ENCODE measurements at places on chromosomes 4 and X. TPM values are rescaled to one million over a fixed set of nuclear protein-coding genes. Genes with fewer than 3 reads are reported as not detected.

DNA sequence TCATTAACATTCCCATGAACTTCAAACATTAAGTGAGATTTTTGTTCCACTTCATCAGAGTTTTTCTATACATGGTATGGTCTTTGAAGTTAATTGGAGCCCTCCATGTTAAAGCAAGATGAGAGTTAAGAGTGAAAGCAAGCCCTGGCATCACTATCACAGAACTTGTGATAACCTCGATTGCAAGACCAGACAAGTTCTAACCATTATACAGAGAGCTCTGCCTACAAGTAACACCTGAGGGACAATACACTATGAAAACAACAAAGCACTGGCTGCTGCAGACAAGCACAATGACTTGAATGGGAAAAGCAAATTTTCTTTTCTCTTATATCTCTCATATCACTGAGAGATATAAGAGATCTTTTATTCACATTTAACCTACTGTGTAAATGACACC lies 126.6 kb upstream of the GYPA start:
- H3K27ac ChIP-seq = no peak overlapping the region
- no peak overlapping the region for H3K4me3 ChIP-seq
- H3K36me3 ChIP-seq = no peaks in the 10 kb centered on the region
- H3K27me3 ChIP-seq = no peaks in the 10 kb centered on the region
- H3K4me1 ChIP-seq = peaks cover 16% of the 10 kb centered on the region

Gene UBL4A
- total RNA-seq = 29.2 TPM

DNA sequence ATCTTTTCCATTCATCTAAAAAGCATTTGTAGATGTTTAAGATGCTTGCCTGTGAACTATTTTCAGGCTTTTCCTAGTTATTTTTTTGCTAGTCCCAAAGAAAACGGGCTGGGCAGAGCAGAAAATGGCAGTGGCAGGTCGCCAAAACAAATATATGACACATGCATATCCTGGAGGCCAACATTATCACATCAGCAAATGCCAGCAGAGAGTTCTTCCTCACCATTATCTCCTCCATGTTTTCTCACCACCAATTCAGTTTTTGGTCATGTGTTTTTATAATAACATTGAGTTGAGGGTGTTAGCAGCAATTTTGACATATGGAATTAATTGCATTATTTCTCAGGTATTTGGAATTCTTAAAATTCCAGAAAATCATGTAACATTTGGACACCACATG lies 97.9 kb upstream of the EOLA2 start:
- DNase-seq = no peak
- no peak overlapping the region for H3K4me3 ChIP-seq
- H3K36me3 ChIP-seq = no peaks in the 10 kb centered on the region
- no peaks in the 10 kb centered on the region for H3K4me1 ChIP-seq
- H3K27me3 ChIP-seq = no peaks in the 10 kb centered on the region

DNA sequence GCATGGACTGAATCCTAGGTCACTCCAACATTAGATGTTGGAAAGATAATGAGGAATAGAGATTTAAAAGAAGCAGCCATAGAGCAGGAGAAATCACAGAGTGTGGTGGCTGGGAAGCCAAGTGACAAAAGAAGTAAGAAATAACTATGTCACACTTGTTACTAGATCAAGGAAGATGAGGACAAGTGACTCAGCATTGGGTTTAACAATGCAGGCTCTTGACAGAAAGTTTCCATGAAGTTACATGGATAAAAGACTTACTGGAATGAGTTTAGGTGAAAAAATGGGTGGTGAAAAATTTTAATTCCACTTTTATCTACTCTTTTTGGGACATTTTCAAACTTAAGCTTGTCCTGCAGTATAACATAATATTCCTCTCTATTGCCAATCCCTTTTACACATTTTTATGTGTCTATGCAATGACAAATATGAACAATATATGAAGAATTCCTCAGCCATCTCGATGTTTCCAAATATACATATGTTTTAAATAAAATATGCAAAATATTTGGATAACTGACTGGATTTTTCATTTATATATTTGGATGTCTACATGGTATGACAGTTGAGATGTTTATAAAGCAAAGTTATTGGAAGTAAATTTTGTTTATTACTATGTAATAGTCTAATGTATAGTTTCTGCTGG lies 462.6 kb downstream of the IL15 start:
- H3K4me1 ChIP-seq = peaks cover 16% of the 10 kb centered on the region
- H3K4me3 ChIP-seq = no peak overlapping the region
- H3K27me3 ChIP-seq = no peaks in the 10 kb centered on the region
- no peak for DNase-seq
- H3K36me3 ChIP-seq = peaks cover 23% of the 10 kb centered on the region
- H3K27ac ChIP-seq = no peak overlapping the region

DNA sequence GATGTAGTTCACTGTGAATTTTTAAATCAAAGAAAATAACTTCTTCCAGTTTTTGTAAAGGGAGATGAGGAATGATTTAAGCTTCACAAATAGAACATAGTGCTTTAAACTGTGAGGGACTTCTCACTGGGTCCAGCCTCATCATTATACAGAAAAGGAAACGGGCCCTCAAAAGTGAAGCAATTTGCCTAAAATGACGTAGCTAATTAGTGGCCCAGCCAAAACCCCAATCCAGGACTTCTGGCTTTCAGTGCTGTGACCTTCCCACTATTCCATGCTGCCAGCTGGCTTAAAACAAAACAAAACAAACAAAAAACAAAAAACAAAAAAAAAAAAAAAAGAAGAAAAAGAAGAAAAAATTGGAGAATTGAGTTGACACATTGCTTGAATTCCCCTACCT lies 45.0 kb upstream of the STOX2 start:
- DNase-seq = no peak
- H3K4me3 ChIP-seq = no peak overlapping the region
- H3K4me1 ChIP-seq = peaks cover 43% of the 10 kb centered on the region

DNA sequence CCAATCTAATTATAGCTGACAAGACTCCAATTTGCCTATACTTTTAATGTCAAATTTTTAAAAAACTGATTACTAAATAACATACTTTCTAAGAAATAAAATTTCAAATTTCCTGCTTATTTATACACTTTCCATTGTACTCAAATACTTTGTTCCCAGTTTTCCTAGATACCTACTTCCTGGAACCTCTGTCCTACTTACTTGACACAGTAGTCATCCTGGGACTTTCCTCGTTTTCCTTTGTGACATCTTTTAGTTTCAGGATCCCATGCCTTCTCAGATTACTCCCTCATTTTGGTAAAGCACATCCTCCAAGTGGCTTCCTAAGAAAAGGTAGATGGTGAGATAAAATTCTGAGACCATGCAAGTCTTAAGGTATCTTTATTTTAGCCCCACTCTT lies 13.3 kb upstream of the FAM184B start:
- DNase-seq = no peak
- peaks cover 20% of the 10 kb centered on the region for H3K36me3 ChIP-seq
- H3K4me1 ChIP-seq = no peaks in the 10 kb centered on the region
- H3K27me3 ChIP-seq = no peaks in the 10 kb centered on the region
- no peak overlapping the region for H3K27ac ChIP-seq

DNA sequence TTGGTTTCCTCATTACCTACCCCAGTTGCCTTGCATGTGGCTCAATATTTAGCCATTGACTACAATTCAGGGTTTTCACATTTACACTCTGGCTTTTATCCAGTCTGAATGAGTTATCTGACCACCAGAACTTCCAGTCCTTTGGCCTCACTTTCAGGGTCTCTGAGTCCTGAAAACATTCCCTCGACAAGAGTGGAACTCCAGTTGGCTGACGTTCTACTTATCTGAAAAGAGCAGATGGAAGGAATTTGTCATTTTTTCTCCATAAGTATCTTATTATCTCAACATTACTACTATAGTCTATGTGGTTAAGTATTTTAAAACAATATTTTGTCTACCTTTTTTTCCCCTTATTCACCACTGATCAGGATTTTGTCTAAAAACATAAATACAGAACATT lies 5.2 kb upstream of the CASP6 start:
- no peaks in the 10 kb centered on the region for H3K27me3 ChIP-seq
- H3K4me3 ChIP-seq = no peak overlapping the region
- peaks cover 15% of the 10 kb centered on the region for H3K36me3 ChIP-seq
- peak overlapping the region; percentile 52 for H3K27ac ChIP-seq
- peaks cover 12% of the 10 kb centered on the region for H3K4me1 ChIP-seq

Gene RADX
- 2.9 TPM for total RNA-seq

GRCh38 chrX:45667666-45668065 lies 467.0 kb upstream of the DIPK2B start:
- no peak overlapping the region for H3K4me3 ChIP-seq
- H3K27ac ChIP-seq = no peak overlapping the region
- DNase-seq = no peak
- H3K27me3 ChIP-seq = no peaks in the 10 kb centered on the region
- H3K4me1 ChIP-seq = no peaks in the 10 kb centered on the region

GRCh38 chrX:45758319-45758718 lies 557.6 kb upstream of the DIPK2B start:
- DNase-seq = no peak
- H3K27ac ChIP-seq = no peak overlapping the region
- H3K4me3 ChIP-seq = no peak overlapping the region
- H3K4me1 ChIP-seq = peaks cover 17% of the 10 kb centered on the region
- no peaks in the 10 kb centered on the region for H3K27me3 ChIP-seq

Gene CT45A2
- total RNA-seq = not detected

GRCh38 chr4:141786946-141787345 lies 150.6 kb downstream of the IL15 start:
- H3K27me3 ChIP-seq = no peaks in the 10 kb centered on the region
- no peak overlapping the region for H3K4me3 ChIP-seq
- H3K36me3 ChIP-seq = no peaks in the 10 kb centered on the region
- peaks cover 3% of the 10 kb centered on the region for H3K4me1 ChIP-seq
- no peak overlapping the region for H3K27ac ChIP-seq
- no peak for DNase-seq

Gene SPATA4
- 0.20 TPM for total RNA-seq

Gene STAP1
- total RNA-seq = not detected

GRCh38 chrX:115535844-115536243 lies 25.1 kb upstream of the PLS3 start:
- DNase-seq = no peak
- H3K4me1 ChIP-seq = peaks cover 40% of the 10 kb centered on the region
- no peak overlapping the region for H3K4me3 ChIP-seq
- H3K27me3 ChIP-seq = no peaks in the 10 kb centered on the region
- H3K36me3 ChIP-seq = no peaks in the 10 kb centered on the region
- H3K27ac ChIP-seq = peak overlapping the region; percentile 86

Gene HAUS7
- 22.9 TPM for total RNA-seq

Gene CENPVL2
- total RNA-seq = 0.49 TPM

DNA sequence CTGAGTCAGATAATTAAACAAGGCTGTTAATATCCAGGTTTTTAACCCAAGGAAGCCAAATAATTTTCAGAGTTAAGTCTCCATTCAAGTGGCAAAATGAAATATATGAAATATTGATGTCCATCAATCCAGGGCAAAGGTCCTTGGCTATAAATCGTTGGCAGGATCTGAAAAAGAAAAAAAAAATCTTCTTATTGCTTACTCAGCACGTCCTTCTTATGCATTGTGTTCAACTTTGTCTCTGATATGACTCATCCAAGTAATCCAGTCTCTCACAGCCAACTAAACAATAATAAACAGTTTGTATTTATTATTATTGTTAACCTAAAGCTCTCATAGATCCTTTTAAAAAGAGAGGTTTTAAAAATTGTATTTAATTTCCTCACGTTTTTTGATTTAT lies 851.2 kb downstream of the ADGRL3 start:
- no peak overlapping the region for H3K27ac ChIP-seq
- H3K27me3 ChIP-seq = no peaks in the 10 kb centered on the region
- H3K36me3 ChIP-seq = no peaks in the 10 kb centered on the region
- H3K4me3 ChIP-seq = no peak overlapping the region
- peaks cover 29% of the 10 kb centered on the region for H3K4me1 ChIP-seq

Gene WNK3
- total RNA-seq = 17.2 TPM

Gene PDE5A
- 24.2 TPM for total RNA-seq

GRCh38 chr4:123659730-123660129 lies 263.1 kb downstream of the SPRY1 start:
- DNase-seq = no peak
- H3K4me1 ChIP-seq = peaks cover 1% of the 10 kb centered on the region
- no peaks in the 10 kb centered on the region for H3K27me3 ChIP-seq
- H3K36me3 ChIP-seq = peaks cover 11% of the 10 kb centered on the region
- H3K4me3 ChIP-seq = no peak overlapping the region
- H3K27ac ChIP-seq = no peak overlapping the region

- H3K4me1 ChIP-seq = peaks cover 28% of the 10 kb centered on the region
- peaks cover 6% of the 10 kb centered on the region for H3K36me3 ChIP-seq
- H3K27ac ChIP-seq = peak overlapping the region; percentile 61
- no peak overlapping the region for H3K4me3 ChIP-seq
- H3K27me3 ChIP-seq = no peaks in the 10 kb centered on the region
- DNase-seq = no peak
Observed at GRCh38 chrX:19804151-19804550, 83.2 kb downstream of the SH3KBP1 start.

DNA sequence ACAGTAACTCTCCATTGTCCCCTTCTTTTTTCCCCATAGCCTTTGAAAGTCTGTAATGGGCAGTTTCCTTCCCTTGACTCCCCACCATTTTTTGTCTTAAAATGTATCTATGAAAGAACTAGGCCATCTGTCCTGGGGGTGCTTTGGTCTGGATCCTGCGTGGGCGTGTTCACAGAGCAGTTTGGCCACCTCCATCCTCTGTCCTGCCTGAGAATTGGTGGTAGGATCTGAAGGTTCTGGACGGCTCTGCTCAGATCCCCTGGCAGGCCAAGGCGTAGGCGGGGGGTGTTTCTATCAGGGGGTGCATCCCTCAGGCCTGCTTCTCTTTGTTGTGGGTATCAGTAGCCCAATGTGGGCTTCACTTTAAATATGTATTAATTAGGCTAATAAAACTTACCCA lies 107.1 kb downstream of the FAM193A start:
- H3K4me1 ChIP-seq = no peaks in the 10 kb centered on the region
- no peak for DNase-seq
- no peak overlapping the region for H3K27ac ChIP-seq

Gene UBE2D3
- total RNA-seq = 307 TPM

Gene OTUD6A
- total RNA-seq = not detected

DNA sequence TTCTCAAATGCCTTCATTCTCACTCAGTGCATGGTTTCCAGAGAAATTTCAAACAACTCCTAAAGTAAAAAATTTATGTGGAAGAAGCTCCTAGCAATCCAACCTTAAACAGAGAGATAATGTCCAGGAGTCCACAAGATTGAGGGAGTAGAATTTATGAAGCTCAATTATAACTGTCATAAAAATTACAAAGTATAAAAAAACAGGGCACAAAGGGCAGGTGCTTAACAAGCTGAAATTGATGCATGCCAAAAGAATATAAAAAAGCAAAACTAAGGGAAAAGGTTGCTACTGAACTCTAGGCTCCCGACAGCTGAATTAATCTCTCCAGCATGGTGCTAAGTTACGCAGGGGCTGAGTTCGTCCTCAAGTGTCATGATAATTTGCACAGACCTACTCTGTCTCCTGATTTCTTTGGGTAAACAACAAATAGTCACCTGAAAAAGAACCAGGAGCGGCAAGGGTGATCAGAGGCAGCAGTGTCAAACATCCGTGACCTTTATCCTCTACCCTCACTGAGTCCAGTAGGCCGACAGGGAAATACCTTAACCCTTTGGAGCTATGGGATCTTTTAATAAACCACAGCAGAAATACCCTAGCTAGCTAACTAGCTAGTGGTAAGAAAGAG lies 47.2 kb upstream of the RELL1 start:
- H3K4me1 ChIP-seq = peaks cover 12% of the 10 kb centered on the region
- no peak for DNase-seq
- H3K27me3 ChIP-seq = no peaks in the 10 kb centered on the region
- H3K36me3 ChIP-seq = no peaks in the 10 kb centered on the region

Measured in mesothelial cell of epicardium (in vitro differentiated cells).